ENCODE measurements at places on chromosomes 12 and 14. TPM values are rescaled to one million over a fixed set of nuclear protein-coding genes. Genes with fewer than 3 reads are reported as not detected.

DNA sequence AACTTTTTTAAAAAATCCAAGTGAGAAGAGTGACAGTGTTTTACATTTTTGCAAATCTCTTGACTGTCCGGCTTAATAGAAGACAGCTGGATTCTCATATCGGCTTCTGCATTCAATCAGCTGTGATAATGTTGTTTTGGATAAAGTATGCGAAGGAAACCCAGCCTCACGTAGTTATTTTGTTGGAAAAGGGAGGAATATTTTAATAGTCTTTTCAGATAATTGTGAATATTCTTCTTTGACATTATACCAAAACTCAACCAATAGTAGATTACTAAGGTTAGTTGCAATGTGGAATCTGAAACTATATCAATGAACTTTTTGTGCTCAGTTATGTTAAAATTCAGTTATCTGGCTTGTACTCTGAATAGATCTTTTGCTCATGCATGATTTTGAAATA lies 276.5 kb downstream of the ZFP36L1 start:
- H3K4me3 ChIP-seq, result no peak overlapping the region
- H3K4me1 ChIP-seq, result peaks cover 4% of the 10 kb centered on the region
- no peaks in the 10 kb centered on the region for H3K36me3 ChIP-seq
- no peaks in the 10 kb centered on the region for H3K27me3 ChIP-seq
- no peak overlapping the region for H3K27ac ChIP-seq

GRCh38 chr12:121628536-121628935 lies 2.2 kb downstream of the ORAI1 start:
- no peak overlapping the region for H3K4me3 ChIP-seq
- H3K27me3 ChIP-seq, result no peaks in the 10 kb centered on the region
- H3K27ac ChIP-seq, result no peak overlapping the region
- no peaks in the 10 kb centered on the region for H3K4me1 ChIP-seq
- no peak for DNase-seq
- no peaks in the 10 kb centered on the region for H3K36me3 ChIP-seq

- no peak overlapping the region for H3K4me3 ChIP-seq
- no peak overlapping the region for H3K27ac ChIP-seq
- H3K4me1 ChIP-seq, result no peaks in the 10 kb centered on the region
- H3K27me3 ChIP-seq, result no peaks in the 10 kb centered on the region
These were observed 13.3 kb upstream of the EIF4B start for GRCh38 chr12:52992699-52993557.

GRCh38 chr12:112924986-112925385 lies 13.3 kb upstream of the OAS3 start:
- H3K36me3 ChIP-seq, result no peaks in the 10 kb centered on the region
- no peak overlapping the region for H3K27ac ChIP-seq
- H3K27me3 ChIP-seq, result no peaks in the 10 kb centered on the region
- H3K4me3 ChIP-seq, result no peak overlapping the region
- no peaks in the 10 kb centered on the region for H3K4me1 ChIP-seq

GRCh38 chr12:89976866-89977265 lies 268.2 kb upstream of the ATP2B1 start:
- no peaks in the 10 kb centered on the region for H3K27me3 ChIP-seq
- H3K4me1 ChIP-seq, result no peaks in the 10 kb centered on the region
- H3K36me3 ChIP-seq, result no peaks in the 10 kb centered on the region
- no peak overlapping the region for H3K4me3 ChIP-seq

DNA sequence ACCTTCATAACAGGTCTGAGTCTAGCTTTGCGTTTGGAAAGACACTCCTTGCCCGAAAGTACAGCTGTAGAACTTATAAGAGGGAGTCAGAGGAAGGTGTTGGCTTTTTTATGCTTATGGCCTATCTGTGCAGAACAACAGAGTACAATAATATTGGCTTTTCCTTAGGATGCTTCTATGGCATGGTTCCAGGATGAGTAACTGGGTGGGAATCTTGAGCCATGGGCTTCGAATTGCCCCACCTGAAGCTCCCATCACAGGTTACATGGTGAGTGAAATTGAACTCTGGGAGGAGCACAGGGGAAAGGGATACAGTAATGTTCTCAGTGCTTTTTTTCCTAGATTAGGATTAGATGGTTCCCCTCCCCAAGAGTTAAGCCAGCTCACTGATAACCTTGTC lies 13.0 kb downstream of the PARP2 start:
- no peak for DNase-seq
- no peak overlapping the region for H3K4me3 ChIP-seq
- H3K27ac ChIP-seq, result no peak overlapping the region
- no peaks in the 10 kb centered on the region for H3K4me1 ChIP-seq

DNA sequence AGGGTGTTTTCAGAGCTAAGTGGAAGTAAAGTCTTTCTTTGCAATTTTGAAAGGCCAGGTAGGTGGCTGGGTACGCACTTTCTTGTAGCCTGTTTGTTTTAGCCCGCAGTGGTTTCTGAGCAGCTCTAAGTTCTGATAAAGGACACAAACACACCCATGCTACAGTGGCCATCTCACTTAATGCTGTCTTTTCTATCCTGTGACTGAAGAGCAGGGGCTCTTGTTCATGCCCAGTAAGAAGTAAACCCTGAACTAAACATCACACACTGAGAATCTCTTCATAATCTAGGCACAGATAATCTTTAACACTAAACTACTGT lies 427.2 kb downstream of the RAD51B start:
- H3K27ac ChIP-seq, result peak overlapping the region; percentile 95
- no peaks in the 10 kb centered on the region for H3K36me3 ChIP-seq
- no peaks in the 10 kb centered on the region for H3K27me3 ChIP-seq
- peaks cover 21% of the 10 kb centered on the region for H3K4me1 ChIP-seq
- DNase-seq, result no peak
- no peak overlapping the region for H3K4me3 ChIP-seq

- no peak overlapping the region for H3K4me3 ChIP-seq
- peaks cover 5% of the 10 kb centered on the region for H3K4me1 ChIP-seq
- no peaks in the 10 kb centered on the region for H3K36me3 ChIP-seq
- H3K27me3 ChIP-seq, result no peaks in the 10 kb centered on the region
- H3K27ac ChIP-seq, result no peak overlapping the region
These were observed 32.2 kb downstream of the SUSD6 start for GRCh38 chr14:69643430-69644200.

GRCh38 chr14:69054030-69054429 lies 74.9 kb upstream of the ACTN1 start:
- no peak for DNase-seq
- H3K36me3 ChIP-seq, result peaks cover 7% of the 10 kb centered on the region
- peak overlapping the region; percentile 28 for H3K27ac ChIP-seq
- H3K27me3 ChIP-seq, result no peaks in the 10 kb centered on the region
- H3K4me3 ChIP-seq, result no peak overlapping the region

- H3K27ac ChIP-seq, result peak overlapping the region; percentile 75
- DNase-seq, result no peak
- H3K27me3 ChIP-seq, result no peaks in the 10 kb centered on the region
- no peak overlapping the region for H3K4me3 ChIP-seq
- H3K36me3 ChIP-seq, result no peaks in the 10 kb centered on the region
- peaks cover 9% of the 10 kb centered on the region for H3K4me1 ChIP-seq
These were observed 42.3 kb upstream of the CSRP2 start for GRCh38 chr12:76921100-76921471.

Gene RIPK3
- total RNA-seq, result 15.8 TPM

Gene CDKL1
- 9.7 TPM for total RNA-seq

Gene SPX
- total RNA-seq, result not detected

Gene CCDC198
- total RNA-seq, result not detected

Gene PRH2
- total RNA-seq, result not detected
